GM12892 (cell line): ENCODE measurements at places on chromosomes 4 and X.

DNA sequence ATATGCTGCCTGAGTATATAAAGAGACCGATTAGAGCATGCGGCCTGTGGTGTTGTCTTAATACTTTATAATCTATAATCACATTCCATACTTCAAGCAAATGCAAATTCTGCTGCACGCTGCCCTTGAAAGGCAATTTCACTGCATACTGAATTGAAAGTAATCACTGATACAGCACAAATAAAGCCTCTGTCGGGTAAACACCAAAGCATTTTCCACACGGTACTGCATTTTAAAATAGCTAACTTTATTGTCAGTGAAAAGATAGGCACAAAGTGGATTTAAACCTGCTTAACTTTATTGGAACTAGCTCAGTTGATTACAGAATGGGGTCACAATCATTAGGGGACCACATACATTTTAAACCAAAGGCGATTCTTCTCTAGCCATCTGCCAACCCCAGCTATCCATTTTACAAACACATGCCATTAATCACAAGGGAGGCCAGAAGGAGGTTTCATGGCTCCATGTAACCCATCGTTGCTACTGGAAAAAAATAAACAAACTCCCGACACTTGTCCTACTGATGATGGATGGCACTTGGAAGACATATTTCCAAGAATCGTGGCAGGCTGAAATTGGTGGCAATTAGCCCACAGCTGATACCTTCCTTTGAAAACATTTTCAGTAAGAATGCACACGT is 65.9 kb downstream of the AMOT start:
- no peak for DNase-seq

GRCh38 chr4:165754664-165755063 is 118.4 kb upstream of the TLL1 start:
- DNase-seq = no peak

GRCh38 chr4:112436987-112437386 is 79.0 kb downstream of the NEUROG2 start:
- no peak for DNase-seq

DNA sequence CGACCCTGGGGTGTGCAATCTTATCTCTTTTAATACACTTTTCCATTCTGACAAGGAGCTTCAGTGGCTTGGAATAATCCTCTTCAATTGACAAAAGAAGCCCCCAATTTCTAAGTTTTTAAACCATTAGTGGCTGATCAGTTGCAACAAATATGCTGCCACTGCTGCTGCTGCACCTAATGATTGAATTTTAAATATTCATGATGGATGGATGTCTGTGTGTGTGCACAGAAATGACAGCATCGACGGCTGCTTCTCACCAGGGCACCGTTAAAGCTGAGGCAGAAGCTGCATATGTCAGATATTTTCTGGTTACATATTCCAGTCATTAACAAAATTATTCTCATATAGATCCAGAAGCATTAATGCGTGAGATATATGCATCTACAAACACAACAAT is 182.4 kb downstream of the MGST2 start:
- DNase-seq = no peak

DNA sequence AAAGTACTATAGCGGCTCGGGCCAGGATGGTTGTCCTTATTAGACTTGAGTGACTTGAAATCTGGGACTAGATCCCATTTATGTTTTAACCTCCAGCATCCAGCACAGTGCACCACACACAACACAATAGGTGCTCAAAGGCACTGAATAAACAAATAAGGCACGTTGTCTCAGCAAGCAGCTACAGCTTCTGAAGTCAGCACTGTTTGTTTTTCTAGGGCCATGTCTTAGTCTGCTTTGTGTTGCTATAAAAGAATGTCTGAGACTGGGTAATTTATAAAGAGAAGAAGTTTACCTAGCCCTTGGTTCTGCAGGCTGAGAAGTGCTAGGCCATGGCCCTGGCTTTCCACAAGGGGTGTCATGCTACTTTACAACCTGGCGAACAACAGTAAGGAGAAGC is 102.1 kb upstream of the LNX1 start:
- no peak for DNase-seq

GRCh38 chr4:155559915-155560314 is 106.7 kb upstream of the GUCY1A1 start:
- no peak for DNase-seq

DNA sequence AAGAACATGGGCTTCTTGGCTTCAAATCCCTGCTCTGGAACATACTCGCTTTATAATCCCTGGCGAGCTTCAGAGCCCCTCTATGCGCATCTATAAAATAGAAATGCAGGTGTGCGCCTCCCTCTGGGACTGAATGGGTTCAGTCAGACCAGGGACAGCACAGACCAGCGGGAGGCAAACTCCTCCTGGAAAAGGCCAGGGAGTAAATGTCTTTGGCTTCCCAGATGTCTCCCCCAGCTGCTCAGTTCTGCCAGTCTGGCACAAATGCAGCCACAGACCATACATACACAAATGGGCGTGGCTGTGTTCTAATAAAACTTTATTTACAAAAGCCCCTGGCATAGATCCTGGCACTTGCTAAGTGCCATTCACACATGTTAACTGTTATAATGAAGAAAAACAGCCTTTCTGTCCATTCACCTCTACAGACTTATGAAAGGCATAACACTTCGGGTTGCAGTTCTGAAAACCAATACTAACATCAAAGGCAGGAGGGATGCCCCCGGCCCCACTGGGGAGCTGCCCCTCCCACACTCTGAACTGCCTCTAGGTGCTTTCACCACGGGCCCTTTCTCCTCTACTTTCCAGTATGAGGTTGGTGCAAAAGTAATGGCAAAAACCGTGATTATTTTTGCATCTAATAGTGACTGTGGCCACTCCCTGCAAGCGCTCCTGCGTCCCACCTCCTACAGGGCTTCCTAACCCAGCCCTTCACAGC is 4.6 kb downstream of the JAKMIP1 start:
- DNase-seq = no peak

DNA sequence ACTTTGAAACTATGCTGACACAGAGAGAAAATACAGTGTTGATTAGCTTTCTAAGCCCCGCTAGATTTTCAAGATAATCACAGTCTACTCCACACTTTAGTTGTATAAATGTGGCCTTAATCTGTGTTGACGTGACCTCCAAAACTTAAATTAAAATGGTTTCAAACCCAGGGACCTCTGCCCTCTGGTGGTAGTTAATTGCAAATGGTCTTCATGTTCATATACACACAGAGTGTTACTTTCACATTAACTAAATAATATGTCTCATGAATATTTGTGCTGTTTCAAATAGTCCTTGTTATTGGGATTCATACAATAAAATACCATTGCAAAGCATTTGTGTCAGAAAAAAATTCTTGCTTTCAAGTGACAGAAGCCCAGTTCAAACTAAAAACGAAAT is 64.3 kb downstream of the TASL start:
- DNase-seq = no peak

DNA sequence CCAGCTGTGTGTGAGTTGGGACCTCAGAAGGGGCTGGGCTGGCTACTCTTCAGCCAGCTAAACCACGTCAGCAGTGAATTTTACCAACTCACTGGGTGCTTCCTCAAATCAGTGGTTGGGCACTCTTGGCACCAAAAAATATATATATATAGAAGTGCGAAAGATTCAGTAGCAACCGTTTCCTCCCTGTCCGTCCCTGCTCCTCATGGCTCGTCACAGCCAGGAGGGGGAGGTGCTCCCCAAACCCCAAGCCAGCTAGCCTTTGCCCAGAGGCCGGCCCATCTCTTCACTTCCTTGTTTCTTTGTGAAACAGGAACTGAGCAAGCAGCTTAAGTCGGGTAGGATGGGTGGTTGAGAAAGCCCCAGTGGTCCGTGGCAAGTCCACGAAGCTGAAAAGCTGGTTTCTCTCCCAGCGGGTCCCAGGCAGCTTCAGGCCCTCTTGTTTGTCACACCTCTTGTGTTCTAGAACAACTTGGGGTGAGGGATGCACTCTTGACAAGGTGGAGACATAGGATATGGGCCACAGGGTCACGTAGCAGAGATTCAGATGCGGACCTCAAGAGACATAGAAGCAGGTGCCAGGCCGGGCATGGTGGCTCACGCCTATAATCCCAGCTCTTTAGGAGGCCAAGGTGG is 6.8 kb upstream of the SASH3 start:
- DNase-seq = peak; percentile 43

DNA sequence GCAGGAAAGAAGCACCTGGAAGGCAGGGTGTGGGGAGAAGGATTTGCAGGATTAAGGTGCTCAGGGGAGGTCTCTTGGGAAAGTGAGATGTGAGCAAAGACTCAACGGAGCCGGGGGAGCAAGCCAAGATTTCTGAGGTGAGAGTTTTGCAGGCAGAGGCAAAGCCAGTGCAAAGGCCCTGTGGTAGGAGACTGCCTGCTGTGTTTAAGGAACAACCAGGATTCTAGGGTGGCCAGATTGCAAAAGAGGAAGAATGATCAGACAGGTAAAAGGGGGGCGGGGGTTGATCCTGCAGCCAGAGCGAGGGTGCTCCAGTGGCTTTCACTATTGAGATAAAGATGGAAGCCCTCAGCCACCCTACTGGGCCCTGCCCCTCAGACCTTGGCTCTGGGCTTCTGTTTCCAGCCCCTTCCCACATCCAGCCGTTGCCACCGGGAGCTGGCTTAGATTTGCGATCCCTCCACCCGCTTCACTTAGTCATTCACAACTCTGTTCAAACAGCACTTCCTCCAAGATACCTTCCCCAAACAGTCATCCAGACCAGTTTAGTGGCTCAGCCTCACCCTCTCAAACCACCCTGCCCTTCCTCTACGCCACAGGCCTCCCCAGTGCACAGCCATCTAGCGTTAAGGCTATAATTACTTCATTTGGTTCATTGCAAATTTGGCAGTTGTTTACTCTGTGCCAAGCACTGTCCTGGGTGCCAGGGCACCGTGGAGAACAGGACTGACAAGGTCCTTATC is 23.3 kb upstream of the BCOR start:
- no peak for DNase-seq

- DNase-seq = no peak
Measured at GRCh38 chr4:186258216-186258811, 7.7 kb upstream of the F11 start.
